Cardiac muscle cell (in vitro differentiated cells and primary cell): ENCODE measurements at places on chromosomes 12 and 14. TPM values are rescaled to one million over a fixed set of nuclear protein-coding genes. Genes with fewer than 3 reads are reported as not detected.

- no peak for DNase-seq
These were observed 449.1 kb upstream of the SOX5 start for GRCh38 chr12:24398605-24399004.

- no peak for DNase-seq
These were observed 11.4 kb downstream of the TMEM121 start for GRCh38 chr14:105537580-105538474.

The PTGDR gene
- total RNA-seq = not detected in 2 replicates

- peak; percentile 60 for DNase-seq
These were observed 47.0 kb upstream of the SLC2A13 start for GRCh38 chr12:40152783-40153383.

The TSHR gene
- total RNA-seq = 0.32 and 1.2 TPM in 2 replicates

GRCh38 chr12:124531281-124531745 is 36.1 kb downstream of the NCOR2 start:
- DNase-seq = peak; percentile 68

The PROX2 gene
- not detected in 2 replicates for total RNA-seq
